NCI-H460 (cell line): ENCODE measurements at places on chromosomes 3 and 15.
A peak's percentile ranks its signal among the peaks of the same experiment; 100 is the strongest.

DNA sequence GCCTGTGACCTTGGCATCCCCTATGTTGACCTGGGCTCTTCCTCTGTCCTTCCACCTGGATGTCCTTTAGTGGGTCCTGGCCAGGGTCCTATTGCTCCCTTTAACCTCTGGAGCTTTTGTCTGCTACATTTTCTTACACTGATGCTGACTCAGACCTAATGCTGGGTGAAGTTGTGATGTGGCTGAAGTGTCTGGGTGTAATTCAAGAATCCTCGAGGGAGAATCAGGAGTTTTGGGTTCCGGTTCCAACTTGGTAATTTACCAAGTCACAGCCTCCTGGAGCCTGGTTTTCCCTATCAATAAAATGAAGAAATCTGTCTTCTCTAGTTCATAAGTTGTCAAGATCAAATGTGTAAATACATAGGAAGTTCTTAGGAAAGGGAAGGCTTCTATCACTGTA lies 25.6 kb downstream of the CEP19 start:
- DNase-seq: no peak

DNA sequence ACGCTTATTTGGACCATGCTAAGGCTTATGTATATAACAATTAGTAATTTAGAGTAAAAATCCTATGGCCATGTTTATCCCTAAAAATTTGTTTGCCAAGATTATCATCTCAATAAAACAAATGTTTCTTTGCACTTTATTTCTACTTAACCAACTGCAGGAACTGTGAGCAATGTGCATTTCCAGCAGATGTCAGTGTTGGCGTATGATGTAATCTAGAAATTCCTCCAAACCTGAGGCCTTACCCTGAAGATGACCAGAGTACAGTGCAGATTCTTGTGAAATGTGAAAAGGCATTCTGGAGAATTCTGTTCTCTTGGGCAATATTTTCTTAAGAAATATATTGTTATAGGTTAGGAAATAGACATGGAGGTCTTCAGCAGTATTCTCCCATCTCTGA lies 205.9 kb downstream of the MBNL1 start:
- peak; percentile 25 for DNase-seq

DNA sequence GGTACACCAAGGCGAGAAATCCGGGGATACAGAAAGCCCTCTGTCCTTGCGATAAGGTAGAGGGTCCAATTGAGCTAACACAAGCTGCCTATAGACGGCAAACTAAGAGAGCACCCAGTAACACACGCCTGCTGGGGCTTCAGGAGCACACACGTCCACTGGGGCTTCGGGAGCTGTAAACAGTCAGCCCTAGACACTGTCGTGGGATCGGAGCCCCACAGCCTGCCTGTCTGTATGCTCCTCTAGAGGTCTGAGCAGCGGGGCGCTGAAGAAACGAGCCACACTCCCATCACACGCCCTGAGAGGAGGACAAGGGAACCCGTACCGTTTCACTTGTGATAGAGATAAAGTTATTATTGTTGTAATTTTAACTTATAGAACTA lies 486 bp downstream of the SAMMSON start:
- no peak for DNase-seq

DNA sequence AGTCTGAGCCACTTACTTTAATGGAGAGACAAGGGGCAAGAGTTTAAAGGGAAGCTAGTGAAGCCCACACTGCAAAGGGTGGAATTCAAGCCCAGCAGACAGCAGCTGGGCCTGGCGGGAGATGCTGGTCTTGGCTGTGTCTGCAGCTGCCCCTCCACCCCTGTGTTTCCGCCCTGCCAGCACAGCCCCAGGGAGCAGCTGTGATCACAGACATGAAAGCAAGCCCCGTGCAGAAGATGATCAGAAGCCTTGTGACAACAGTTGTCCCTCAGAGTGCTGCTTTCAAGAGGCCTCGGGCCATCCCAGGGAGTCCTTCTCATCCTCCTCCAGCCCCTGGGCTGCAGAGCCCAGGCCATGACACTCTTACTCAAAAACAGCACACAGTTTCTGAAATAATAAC lies 24.1 kb upstream of the SLC6A1 start:
- DNase-seq: no peak

DNA sequence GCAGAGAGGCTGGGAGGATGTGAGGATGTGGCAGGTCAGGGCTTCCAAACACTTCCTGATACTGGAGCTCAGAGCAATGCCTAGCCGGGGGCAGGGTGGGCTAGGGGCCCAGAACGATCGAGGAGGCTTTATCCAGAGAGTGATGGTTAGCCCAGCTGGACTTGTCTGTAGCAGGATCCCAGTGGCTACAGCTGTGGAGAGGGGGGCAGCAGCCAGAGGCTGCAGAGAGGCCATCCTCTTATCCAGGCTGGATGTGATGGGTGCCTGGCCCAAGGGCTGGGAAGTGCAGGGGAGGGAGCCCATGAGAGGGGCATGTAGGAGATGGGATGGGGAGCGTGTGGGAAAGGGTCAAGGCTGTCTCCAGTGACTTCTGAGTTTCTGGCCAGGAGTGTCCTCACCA lies 4.6 kb downstream of the PARP3 start:
- DNase-seq: no peak

- DNase-seq: no peak
Observed at GRCh38 chr15:81475926-81476325, 101.9 kb upstream of the TMC3 start.

DNA sequence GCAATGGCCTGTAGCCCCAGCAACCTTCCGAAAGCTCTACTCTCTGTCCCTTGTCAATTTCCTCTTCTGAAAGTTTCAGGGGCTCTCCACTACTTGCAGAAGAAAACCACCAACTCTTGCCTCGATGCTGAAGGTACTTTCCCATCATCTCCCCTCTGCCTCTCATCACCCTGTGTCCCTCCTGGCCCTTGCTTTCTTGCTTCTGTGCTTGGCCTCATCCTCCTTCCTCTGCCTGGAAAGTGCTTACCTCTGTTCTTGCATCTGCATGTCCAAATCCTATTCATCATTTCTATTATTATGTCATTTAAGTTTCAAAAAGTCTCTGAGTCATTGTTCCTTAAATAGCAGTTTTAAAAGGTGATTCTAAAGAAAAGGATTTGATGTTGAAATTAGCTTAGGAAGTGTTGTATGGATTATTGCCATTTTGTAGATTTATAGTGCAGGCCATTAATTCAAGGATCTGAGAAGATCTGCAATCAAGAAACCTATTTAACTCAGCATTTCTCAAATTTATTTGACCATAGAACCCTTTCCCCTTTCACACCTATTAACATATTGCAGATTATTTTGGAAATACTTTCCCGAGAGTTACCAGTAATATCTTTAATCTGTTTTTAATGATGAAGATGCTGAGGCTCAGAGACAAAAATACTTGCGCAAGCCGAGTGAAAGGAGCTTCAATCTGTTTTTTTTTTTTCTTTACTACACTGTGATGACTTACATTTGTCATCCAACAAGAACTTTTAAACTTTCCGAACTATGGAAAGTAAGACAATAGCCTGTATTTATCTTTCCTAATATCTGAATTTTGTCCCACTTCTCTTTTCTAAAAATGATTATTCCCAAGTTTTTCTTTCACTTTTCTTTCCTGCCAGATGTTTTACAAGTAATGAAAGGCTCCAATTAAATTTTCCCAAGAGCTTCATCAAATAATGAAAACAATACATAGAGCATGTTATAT lies 22.3 kb upstream of the CFAP161 start:
- no peak for DNase-seq

DNA sequence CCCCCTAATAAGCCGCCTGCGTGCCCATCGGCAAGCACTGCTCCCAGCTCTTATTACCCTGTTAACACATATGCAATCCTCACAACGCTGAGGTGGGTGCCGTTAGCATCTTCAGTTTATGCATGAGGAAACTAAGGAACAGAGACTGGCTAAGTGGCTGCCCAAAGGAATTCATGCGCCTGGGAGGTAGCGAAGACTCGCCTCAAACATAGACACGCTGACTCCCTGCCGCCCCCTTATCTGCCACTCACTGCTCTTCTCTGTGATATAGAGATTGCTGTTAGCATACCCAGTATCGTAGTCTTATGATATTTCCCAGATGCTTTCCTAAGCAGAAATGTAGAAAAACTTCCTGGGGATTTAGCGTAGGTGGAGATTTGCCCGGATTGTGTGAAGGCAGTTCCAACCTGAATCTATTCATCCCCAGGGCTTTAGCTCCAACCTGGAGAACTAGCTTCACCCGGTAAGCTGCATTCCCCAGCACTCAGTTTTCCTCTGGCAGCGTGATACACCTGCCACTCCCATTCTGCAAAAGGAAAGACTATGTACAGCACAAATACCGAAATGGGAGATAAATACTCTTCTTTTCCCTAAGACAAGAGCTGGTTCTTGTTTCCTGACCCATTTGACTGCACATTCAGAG lies 23.7 kb upstream of the CD47 start:
- no peak for DNase-seq

GRCh38 chr3:152780553-152780952 lies 54.4 kb upstream of the P2RY1 start:
- DNase-seq: no peak

- no peak for DNase-seq
Observed at GRCh38 chr15:34025252-34025651, 13.8 kb downstream of the AVEN start.

- no peak for DNase-seq
Observed at GRCh38 chr15:57555270-57555669, 36.4 kb upstream of the MYZAP start.

GRCh38 chr3:20488151-20488550 lies 302.1 kb upstream of the SGO1 start:
- DNase-seq: no peak

- no peak for DNase-seq
Observed at GRCh38 chr15:44144184-44144583, 50.9 kb downstream of the FRMD5 start.

DNA sequence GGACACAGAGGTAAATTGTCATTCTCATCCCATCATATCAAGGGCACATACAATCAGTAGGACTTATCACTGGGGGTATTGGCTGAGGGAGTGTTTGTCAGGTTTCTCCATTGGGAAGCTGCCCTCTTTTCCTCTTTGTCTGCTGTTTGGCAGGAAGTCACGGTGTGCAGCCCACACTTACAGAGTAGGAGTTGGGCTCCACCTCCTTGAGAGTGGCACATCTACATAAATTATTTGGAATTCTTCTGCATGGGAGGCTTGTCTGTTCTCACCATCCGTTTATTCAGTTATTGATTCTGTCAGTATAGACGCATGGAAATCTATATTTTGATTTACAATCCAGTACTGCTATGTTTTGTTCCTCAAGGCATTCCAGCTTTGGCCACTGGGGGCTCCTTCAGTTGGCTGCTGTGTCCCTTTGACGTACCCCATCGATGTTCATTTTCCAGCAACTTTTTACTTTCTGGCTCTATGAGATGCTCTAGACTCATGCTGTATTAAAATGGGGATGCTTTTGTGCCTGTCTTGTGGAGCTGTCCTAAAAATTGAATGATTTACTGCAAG lies 200.3 kb downstream of the SLCO3A1 start:
- DNase-seq: no peak

- DNase-seq: no peak
Observed at GRCh38 chr3:110731148-110731547, 340.5 kb upstream of the NECTIN3 start.

GRCh38 chr15:80849308-80849707 lies 70.1 kb downstream of the CEMIP start:
- no peak for DNase-seq

DNA sequence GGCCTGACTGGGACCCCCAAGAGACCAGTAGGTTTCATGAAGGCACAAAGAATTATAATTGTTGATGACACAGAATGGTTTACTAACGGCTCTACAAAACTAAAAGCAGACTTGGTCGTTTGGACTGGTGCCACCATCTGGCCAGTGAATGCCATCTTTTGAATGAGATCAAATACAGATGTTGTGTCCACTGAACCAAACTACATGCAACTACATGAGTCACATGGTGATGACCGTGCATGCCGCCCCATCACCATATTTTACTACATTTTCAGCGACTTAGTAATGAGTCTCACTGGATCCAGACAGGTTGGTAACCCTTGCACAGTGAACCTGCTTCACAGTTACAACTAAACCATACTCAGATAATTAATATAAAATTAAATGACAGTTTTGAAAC lies 803.3 kb downstream of the DIPK2A start:
- no peak for DNase-seq
